ENCODE measurements at places on chromosomes 7 and 10.

DNA sequence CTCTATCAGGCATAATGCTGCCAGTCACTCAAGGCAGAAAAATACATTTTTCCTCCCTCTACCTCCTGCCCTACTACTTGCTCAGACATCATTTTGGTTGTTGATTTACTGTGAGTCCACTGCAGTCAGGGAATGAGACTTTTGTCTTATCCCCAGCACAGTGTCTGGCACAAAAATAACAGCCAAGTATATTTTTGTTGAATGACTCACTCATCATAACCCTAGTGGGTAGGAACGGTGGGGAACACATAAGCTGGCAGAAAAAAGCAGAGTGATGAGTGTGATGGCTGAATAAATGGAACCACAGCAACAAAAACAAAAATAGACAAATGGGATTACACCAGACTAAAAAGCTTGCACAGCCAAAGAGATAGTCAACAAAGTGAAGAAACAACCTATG lies 65.8 kb upstream of the LAMB4 start:
- DNase-seq, result no peak

DNA sequence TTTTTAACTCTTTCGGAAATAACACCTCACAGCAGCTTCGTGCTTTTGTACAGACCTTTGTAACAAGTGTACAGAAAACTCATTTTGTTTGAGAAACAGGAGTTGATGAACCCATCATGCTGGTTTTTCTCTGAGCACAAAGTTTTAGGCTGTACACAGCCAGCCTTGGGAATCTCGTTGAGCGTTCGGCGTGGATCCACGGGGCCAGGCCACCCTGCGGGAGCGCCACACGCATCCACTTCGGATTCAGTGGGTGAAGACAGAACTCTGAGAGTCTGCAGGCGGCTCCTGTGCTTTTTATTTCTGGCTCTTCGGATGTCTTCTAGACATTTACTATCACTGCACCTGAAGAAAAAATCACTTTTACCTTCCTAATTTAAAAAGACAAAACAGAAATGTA lies 131.2 kb downstream of the SMURF1 start:
- no peak for DNase-seq

- DNase-seq, result no peak
Measured at GRCh38 chr10:11430421-11431215, 180.8 kb downstream of the USP6NL start.

DNA sequence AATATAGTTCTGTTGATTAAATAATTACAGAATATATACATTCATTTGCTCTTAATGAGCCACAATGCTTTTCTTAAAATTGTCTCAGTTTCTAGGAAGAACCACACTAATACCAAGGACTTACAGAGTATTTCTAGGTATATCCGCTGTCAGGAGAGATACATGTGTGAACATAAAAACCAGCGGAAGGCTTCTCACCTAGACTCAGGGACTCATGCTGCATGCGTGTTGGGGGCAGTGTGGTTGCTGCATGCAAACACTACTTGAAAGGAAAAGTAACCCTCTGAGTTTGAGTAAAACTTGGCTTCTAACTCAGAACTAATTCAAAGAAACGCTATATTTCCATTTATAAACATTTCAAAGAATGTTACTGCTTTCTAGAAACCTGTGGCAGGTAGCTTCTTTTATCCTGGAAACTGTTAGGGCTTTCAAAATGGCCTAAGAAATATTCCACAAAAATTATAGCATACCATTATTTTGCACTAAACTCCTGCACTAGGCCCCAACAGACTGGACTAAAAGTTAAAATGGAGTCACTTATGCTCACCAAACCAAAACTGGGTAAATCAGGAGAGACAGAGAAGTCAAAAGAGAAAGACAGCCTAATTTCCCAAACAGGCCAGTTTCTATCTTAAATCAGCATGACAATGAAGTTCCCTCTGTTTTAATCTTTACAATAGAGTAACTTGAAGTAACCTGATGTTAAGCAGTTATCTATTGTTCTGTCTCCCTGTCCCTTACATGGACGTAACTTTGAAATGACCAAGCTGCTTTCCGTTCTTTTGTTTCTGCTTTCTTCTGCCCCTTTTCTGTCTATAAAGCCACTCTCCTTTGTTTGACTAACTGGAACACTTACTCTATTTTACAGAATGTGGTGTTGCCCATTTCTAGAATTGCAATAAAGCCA lies 95.2 kb upstream of the FAM133B start:
- DNase-seq, result peak; percentile 16

DNA sequence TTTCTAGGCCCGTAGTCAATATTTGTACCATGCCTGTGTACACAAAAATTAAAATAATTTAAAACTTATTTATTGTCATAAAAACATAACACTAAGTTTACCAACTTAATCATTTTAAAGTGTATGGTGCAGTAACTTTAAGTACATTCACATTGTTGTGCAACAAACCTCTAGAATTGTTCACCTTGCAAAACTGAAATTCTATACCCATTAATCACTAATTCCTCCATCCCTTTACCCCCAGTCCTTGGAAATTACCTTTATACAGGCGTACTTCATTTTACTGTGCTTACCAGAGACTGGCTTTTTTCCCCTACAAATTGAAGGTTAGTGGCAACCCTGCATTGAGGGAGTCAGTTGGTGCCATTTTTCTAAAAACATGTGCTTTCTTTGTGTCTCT lies 6.3 kb upstream of the DYNC1I1 start:
- no peak for DNase-seq

GRCh38 chr10:11819027-11819426 lies 4.1 kb upstream of the PROSER2 start:
- DNase-seq, result no peak

DNA sequence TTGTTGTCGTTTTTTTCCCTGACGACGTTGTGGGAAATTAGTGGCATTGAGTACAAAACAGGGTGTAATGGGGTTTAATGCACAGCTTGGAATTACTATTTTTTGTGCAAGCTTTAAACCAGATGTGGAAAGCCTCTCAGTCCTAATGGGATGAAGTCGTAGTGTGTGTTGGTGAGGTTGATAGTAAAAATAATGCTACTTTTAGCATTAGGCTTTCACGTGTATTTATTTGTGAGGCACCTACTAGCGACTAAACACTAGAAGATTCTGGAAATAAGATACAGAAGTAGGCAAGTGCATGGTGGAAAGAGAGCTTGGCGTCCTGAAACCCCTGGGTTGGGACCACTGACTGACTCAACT lies 588 bp upstream of the ORC5 start:
- DNase-seq, result no peak

DNA sequence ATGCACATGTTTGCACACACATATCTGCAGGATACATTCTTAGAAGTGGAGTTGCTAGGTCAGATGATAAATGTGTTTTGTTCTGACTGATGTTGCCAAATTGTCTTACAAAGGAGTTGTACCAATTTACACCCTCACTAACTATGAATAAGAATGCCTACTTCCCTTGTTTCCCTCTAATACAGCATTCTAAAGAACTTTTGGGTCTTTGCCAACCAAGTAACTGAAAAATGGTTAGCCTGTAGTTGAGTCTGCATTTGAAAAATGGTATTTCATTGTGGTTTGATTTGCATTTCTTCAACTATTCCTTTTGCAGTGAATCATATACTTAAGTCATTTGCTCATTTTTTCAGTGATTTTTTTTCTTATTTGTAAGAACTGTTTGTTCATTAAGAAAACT lies 48.4 kb downstream of the TMEM26 start:
- DNase-seq, result no peak

DNA sequence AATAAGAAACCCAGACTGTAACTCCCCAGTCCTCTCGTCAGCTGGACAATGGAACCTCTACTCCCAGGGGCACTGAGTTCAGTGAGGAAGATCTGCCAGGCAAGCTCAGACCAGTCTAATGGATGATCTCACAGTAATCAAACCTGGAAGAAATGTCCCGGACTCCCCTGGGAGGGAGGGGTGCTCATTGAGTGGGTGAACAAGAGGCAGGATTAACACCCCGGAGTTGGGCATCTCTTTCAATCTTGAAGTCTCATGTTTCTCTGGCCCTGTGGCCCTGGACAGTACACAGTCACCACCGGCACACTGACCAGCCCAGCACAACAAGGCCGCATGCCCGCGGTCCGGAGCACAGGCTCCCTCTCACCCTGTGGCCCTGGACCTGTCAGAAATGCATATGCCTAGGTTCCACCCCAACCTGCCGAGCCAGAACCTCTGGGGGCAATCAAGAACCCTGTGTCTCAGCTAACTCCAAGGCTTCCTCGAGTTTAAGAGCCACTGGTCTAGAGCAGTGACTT lies 27.8 kb downstream of the CXCL12 start:
- no peak for DNase-seq

DNA sequence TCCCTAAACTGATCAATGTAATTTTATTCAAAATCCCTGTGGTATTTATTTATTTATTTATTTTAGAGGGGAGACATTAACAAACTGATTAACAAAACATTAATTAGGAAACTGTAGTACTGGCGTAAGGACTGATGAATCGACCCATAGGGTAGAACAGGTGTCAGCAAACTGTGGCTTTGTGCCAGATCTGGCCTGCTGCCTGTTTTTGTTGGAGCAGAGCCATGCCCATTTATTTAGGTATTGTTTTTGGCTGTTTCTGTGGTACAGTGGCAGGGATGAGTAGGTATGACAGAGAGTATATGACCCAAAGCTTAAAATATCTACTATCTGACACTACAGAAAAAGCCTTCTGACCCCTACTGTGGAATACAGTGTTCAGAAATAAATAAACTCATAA lies 332.5 kb upstream of the ETV1 start:
- no peak for DNase-seq

GRCh38 chr10:42929993-42930392 lies 146.9 kb upstream of the RET start:
- DNase-seq, result no peak

DNA sequence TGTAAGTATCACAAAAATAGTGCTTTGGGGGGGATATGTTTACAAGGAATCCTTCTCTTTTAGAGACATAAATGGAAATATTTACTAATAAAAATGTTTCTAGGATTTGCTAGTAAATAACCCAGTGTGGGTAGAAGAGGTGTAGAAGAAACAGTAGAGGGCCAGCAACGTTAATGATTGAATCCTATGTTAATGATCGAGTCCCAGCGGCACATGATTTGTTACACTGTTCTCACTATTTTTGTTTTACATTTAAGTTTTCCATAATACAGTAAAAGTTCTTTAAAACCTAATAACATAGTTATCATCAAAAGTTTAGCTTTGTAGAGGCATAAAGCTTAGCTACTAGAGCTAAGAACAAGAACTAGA lies 66.0 kb downstream of the UBE2H start:
- DNase-seq, result no peak
